ENCODE measurements at places on chromosomes 5 and 9.

- no peak for DNase-seq
Observed at GRCh38 chr5:89083791-89084190, 200.8 kb upstream of the MEF2C start.

GRCh38 chr9:91844190-91844589, 105.8 kb downstream of the ROR2 start:
- no peak for DNase-seq

DNA sequence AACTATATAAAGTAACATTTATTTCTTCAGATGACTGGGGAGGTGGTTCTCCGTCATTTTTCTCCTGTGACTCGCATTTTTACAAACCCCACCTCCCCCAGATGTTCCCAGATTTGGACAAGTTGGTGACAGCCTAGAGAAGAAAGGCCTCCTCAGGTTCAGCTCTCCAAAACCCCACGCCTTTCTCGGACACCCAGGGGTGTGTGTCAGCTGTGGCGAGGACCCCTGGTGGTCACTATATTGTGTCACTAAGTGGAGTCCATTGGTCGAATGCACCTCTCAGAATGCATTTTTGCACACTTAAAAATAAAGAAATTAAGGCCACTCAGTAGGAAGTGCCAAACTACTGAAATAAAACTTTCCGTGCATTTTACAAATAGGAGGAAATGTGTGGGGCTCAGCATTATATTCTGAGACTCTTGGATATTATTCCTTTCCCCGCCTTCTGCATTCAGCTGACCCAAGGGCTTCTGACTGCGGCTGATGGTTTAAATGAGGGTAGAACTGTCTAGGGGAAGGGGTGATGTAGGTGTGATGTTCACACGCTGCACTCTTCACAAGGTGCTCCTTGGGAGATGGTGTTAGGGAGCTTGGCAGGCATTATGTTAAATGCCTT, 47.6 kb downstream of the ACO1 start:
- DNase-seq, result no peak

- DNase-seq, result no peak
Observed at GRCh38 chr9:14405176-14405706, 91.3 kb upstream of the NFIB start.

- no peak for DNase-seq
Observed at GRCh38 chr5:59125011-59125961, 542.4 kb downstream of the RAB3C start.

- no peak for DNase-seq
Observed at GRCh38 chr5:1074816-1075554, 36.9 kb downstream of the SLC12A7 start.

DNA sequence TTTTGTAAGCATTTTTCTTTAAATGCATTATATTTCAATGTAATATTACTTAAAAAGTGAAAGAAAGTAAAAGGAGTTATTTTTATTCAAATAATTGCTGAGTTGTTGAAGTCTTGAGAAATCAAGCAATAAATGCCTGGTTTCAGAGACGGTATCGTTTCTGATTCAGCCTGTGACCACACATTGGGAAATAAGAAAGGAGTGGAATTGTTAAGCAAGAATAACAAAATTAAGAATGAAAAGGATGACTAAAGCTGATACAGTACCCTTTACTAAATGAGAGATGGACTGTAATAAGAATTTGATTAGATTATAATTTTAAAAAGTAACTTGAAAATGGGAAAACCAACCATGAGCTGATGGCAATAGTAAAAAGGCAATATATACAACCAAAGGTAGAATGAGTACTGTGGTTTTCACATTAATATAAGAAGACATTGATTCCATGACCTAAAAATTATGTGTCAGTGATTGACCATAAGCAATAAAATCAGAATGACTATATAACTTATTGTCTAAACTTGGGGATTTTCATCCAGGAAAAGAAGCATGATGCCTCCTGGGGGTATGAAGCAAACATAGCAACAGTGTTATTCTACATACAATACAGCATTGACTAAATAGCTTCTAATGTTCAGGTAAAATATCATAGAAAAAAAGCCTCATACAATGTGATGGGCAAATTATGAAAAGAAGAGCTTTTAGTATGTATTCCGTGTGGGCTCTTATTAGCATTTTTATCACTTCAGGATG, 101.9 kb upstream of the PRDM9 start:
- DNase-seq, result no peak

- DNase-seq, result no peak
Observed at GRCh38 chr5:91235271-91235694, 147.8 kb downstream of the ARRDC3 start.

DNA sequence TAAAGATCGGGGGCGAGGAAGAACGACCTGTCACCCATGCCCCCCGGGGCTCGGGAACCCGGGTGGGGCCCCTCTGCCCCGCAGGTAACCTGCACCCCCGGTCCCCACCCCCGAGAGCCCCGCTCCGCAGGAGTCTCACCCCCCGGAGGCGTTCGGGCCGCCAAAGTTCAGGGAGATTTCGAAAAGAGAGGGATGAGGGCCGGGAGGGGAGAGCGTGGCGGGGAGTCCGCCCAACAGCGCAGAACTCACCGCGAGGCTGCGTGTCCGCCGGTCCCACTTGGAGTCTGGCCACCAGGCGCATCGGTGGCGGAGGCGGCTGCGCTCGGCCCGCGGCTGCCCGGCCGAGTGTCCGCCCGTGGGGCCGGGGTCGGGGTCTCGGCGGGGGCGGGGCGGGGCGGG, at the start of gene PHF19:
Gene PHF19, minus strand, starts transcription at position 347 of the 399 bp plus-strand sequence. CDS start 2,447 bp downstream, outside the sequence.
- peak; percentile 76 for DNase-seq

- no peak for DNase-seq
Observed at GRCh38 chr5:1961952-1962595, 79.3 kb upstream of the IRX4 start.

- DNase-seq, result no peak
Observed at GRCh38 chr5:111432883-111433536, 79.3 kb downstream of the STARD4 start.

- DNase-seq, result no peak
Observed at GRCh38 chr9:95796029-95796428, 79.5 kb upstream of the ERCC6L2 start.

DNA sequence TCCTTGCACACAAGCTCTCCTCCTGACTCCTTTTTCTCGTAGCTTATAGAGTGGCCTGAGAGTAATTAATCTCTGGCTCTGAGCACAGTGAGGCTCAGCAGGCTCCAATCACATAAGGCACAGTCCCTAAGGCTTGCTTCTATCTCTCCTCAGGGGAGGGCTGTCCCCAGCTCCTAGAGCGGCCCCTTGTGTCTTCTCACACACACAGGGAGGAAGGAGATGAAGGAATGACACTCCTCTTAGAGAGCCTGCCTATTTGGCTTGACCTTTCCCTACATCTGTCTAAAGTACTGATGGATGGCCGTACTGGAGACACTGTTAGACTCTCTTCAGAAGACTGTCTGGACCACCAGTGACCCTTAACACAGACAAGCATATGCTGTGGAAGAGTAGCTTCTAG, 12.9 kb downstream of the TAS2R1 start:
- no peak for DNase-seq

GRCh38 chr9:70571258-70571657, 156.8 kb upstream of the KLF9 start:
- peak; percentile 11 for DNase-seq

DNA sequence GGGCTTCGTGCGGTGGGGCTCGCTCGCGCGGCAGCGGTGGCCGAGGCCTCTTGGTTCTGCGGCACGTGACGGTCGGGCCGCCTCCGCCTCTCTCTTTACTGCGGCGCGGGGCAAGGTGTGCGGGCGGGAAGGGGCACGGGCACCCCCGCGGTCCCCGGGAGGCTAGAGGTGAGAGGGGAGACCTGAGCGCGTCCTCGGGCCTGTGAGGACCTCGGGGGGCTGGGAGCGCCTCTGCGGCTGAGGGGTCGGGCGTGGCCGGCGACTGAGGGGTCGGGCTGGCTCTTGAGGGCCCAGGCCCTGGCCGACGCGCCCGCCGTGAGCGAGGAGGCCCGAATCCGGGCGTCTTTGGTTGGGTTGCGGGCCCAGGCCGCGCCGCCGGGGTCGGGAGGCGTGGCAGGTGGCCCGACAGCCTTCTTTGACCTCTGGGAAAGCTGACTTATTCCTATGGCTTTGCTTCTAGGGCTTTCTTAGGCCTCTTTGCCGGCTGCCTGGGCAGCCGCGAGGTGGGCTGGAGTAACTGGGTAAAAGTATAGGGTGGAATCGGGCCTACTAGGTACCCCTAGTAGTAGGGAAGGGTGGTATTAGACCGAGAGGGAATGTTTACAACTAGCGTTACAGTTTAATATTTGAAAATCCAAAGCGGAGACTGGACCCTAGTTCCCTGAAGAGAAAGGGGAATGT, at the start of gene CANX:
Gene CANX, plus strand, starts transcription at position 33 of the 681 bp plus-strand sequence. CDS start 6,715 bp downstream, outside the sequence.
- DNase-seq, result no peak

DNA sequence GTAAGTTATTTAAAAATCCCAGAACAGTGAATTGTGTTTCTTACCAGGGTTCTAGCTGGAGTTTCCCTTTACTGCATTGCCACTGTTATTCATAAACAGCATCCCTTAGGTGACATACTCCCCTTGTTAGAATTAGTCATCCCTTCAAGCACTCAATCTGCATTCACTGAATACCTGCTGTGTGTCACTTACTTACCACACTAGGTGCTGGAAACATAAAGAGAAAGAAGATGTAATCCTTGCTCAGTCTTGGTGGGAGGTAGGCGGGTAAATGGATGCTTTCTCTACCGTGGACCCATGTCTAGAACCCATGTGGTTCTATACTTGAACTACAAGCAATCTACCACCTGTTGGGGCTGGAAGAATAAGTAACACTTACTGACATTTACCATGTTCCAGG, 371.6 kb downstream of the KDM4C start:
- DNase-seq, result no peak

GRCh38 chr9:72382405-72382804, 17.4 kb upstream of the ZFAND5 start:
- no peak for DNase-seq

DNA sequence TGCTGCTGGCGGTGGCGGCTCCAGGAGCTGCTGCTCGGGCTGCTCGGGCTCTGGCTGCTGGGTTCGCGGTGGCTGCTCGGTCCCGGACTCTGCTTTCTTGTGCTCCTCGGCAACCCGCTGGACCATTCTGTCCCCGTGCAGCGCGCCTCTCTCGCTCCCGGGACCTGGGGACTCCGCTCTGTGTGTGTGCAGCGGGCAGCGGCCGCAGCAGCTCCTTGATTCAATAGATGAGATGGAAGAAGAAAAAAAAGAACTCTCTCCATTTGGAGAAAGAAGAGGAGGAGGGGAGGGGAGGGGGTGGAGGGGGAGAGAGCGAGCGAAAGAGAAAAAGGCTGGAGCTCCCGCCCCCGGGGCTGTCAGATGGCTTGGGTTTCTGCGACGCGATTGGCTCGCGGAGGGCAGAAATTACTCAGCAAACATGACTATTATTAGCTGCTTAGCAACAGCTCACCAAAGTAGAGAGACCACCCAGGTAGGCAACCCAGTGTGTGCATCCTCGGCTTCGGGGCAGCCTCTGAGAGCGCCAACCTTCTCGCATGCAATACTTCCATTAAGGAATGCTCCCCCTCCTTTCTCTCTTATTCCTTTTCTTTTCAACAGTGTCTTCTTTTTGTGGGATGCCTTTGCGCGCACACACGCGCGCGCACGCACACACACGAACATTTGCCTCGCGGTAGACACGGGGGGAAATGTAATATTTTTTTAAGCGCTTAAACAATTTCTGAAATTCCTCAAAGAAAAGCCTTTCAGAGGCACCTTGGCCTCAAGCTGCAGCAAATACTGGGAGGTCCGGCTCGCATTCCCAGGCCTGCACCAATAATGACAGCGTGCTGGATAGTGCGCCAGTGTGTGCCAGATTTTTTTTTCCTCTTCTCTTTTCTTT, 7.6 kb downstream of the PTCH1 start:
- DNase-seq, result peak; percentile 92

DNA sequence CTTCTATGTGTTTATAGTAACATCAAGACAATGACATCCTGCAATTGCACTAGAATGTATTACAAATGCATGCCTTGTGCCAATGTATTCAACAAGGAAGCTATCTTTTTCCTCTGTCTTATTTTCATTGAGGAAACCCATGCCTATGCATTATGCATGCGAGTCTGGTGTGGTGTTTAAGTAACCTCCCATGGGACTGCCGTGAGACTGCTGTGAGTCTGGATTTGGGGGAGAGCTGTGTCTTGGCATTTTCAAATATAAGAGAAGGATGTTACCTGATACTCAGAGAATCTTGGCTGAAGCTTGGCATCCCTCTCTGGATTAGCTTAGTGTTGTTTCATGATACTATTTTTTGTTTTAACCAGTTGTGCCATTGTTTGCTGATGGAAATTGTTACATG, 98.3 kb downstream of the F2RL2 start:
- DNase-seq, result no peak

DNA sequence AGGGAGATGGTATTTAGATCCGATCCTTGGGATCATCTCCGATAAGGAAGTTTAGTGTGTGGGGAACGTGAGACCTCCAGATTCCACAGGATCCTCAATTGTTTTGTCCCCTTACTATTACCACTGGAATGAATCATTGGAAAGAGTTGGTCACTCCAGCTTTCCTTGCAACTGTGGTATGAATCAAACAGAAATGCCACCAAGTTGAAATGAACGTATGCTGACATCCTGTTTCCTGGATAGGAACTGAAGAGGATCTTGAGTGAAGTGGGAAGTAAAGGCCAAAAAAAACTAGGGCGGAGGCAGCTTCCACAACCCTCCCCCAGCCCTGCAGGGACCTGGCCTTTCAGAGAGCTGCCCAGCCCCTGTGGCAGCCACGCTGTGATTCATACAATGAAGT, 23.9 kb downstream of the IRX1 start:
- DNase-seq, result no peak

DNA sequence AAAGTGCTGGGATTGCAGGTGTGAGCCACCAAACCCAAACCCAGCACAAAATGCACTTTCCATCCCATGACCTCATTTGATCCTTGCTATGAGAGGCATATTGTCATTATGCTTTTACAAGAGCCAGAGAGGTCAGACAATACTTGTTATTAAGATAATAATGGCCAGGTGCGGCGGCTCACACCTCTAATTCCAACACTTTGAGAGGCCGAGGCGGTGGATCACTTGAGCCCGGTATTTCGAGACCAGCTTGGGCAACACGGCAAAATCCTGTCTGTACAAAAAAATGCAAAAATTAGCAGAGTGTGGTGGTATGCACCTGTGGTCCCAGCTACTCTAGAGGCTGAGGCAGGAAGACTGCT, 55.9 kb upstream of the IL17B start:
- no peak for DNase-seq

- DNase-seq, result no peak
Observed at GRCh38 chr5:31469886-31470285, 62.0 kb downstream of the DROSHA start.

DNA sequence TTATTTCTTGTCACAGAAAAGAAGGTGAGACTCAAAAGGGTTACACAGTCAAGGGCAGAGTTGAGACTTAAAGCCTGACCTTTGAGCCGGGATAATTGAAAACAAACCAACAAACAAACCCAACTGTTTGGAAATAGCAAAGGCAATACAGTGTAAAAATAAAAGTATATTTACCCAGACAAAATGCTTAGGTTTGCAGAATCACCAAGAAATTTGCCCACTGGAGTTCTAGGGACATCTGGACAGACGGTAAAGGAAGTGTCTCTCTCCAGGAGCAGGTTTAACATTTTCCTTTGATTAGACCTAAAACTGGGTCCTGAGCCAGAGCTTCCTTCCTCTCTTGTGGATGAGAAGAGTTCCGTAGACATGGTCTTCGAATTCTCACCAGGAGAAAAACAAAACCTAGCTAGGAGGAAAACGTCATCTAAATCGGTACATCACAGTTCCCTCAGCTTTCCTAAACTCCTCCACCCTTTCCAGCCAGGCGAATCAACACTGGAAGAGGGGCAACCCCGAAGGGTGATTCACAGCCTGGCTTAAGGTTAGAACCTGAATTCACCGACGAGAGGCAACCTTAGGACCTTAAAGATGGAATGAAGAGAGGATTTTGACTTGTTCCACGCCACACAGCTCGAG, 673 bp downstream of the CDC25C start:
- no peak for DNase-seq
